ENCODE measurements at places on chromosomes 3 and 15.
A peak's percentile ranks its signal among the peaks of the same experiment; 100 is the strongest.

DNA sequence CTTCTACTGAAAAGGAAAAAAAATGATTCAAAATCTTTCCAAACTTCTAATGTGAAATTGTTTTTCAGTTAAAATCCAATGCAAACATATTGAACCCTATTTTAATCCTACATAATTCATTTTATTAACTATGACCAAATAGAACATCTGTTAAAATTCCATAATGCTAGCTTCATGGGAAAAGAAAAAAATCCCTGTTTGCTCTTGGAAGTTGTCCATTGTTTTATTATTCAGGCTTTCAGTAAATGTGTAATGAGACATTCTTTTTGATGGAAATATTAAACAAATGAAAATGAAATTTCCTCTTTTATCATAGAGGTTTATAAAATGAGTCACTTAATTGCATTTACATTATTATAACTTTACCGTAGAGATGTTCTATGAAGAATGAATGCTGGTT lies 49.5 kb downstream of the SLC25A26 start:
- no peak for DNase-seq

- DNase-seq, result no peak
These were observed 79.5 kb downstream of the PCCB start for GRCh38 chr3:136329593-136329992.

DNA sequence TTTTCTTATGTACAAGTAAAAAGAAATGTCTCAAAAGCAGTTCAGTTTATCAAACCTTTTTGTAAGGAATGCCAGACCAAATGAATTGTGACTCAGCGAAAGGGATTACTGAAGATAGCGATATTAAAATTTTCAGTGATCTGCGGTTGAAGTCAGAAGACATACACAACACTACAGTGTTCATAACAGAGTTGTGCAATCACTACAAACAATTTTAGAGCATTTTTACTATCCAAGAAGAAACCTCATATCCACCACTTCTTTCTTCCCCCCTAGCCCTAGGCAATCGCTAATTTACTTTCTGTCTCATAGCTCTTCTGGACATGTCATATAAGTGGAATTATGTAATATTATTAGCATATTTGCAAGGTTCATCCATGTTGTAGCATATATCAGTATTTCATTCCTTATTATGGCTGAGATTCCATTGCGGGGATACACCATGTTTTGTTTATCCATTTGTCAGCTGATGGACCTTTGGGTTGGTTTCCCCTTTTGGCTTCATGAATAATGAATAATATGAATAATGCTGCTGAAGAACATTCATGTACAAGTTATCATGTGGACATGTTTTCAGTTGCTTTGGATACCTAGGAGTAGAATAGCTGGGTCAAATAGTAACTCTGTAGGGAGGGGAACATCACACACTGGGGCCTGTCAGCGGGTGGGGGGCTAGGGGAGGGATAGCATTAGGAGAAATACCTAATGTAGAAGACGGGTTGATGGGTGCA lies 23.6 kb upstream of the ALPK3 start:
- no peak for DNase-seq

- no peak for DNase-seq
These were observed 62.5 kb upstream of the PHLDB2 start for GRCh38 chr3:111796566-111796965.

GRCh38 chr3:6512172-6512800 lies 348.6 kb upstream of the GRM7 start:
- DNase-seq, result no peak

- no peak for DNase-seq
These were observed 42.4 kb upstream of the PARL start for GRCh38 chr3:183927059-183927458.

- DNase-seq, result no peak
These were observed 4.6 kb downstream of the STIMATE start for GRCh38 chr3:52892625-52893311.

- no peak for DNase-seq
These were observed 304.8 kb upstream of the STAC start for GRCh38 chr3:36075491-36075890.

DNA sequence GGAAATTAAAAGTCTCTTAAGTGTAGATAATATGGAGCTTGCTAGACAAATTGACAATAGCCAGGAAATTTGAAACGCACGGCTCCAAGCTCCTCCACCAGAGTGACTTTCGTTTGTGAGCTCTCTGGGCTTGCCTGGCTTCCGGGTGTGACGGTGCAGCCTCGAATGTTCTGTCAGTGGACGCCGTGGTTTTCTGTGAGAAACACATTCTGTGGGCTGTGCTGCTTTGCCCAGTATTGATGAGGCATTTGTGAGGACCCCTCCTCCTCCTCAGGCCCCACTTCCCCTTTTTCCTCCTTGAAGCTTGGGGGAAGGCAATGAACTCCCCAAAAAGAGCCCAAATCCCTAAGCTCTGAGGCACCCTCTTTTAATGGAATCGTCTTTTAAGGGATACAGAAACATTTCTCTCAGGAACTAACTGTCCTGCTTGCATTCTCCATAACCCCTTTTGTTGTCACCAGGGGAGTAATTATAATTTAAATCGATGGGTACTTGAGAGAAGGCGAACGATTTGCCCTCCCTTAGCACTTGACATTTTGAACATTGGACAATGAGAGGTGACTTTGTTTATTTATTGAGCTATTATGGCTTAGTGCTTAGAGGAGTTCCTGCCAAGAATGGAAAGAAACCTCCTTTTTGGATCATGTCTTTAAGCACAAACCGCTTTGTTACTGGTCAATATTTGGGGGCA lies 40.8 kb downstream of the POLR2M start:
- DNase-seq, result no peak

DNA sequence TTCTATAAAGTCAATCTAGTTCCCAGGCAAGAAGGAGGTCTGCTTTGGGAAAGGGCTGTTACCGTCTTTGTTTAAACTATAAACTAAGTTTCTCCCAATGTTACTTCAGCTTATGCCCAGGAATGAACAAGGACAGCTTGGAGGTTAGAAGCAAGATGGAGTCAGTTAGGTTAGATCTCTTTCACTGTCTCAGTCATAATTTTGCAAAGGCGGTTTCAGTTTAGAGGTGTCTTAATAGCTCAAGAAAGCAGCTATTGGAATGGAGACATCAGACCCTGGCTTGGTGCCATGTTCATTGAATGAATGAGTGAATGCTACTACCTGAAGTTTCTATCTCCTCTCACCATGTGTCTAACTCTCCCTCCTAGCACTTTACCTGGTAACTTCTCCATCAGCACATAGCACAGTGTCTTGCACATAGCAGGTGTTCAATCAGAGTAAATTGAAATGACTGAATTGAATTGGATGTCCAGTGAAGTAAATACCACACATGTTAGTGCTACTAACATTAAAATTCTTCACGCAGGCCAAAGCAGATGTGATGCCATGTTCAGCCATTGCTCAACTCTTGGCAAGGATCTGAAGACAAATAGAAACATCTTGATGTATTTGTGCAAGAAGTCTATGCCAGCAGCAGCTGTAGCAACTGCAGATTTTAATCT lies 28.2 kb downstream of the CLEC3B start:
- DNase-seq, result no peak

DNA sequence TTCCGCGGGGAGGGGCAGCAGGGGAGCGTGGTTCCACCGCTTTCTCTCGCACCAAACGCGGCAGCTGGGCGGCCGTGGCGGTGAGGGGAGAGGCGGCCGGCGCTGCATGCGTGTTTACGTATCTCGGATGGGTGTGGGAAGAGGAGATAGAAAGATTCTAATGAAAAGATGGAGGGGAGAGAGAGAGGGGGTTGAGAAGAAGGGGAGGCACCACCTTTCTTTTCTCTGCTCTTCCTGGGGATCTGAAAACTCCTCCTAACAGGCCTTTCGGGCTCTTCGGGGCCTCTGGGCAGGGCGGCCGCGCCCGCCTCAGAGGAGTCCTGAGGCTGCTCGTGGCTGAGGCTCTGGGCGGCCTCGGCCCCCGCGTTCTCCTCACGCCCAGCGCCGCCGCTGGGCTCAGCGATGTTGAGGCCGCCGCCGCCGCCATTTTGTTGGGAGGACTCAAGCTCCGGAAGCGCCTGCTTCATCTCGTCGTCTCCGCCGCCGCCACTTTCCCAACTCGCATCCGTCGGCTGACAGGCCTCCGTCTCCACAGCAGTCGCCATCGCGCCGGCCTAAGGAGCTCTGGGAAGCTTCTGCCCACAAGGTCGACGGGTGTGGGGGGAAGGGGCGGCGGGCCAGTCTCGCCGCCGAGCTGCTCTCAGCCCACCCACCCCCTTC lies 473 bp downstream of the TASOR start:
- DNase-seq, result peak; percentile 46

DNA sequence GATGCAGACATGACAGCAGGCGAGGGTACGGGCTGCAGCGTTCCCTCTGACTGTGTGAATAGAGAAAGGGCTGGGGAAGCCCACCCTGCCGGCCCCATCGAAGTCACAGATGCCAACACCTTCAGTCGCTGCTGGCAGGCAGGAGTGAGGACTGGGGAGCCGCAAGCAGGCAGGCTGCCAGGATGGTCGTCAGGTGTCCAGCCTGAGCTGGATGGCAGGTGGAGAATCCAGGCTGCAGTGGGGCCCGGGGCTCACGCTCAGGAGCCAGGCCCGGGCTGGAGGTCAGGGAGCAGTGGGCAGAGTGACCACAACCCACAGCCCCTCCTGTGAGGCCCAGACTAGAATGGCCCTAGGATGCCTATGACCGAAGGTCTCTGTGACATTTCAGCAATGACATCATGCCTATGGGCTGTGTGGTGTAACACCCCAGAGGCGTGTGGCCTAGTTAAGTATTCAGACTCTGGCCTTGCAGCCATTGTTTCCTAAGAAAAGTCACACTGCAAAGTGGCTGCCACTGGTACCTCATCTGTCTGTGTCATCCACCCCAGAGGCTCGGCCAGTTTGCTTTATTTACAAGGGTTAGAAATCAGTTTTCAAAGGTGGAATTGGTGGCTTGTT lies 15.7 kb downstream of the PRR23E start:
- no peak for DNase-seq

- no peak for DNase-seq
These were observed 9.6 kb downstream of the CMC1 start for GRCh38 chr3:28250999-28251398.

GRCh38 chr3:1971780-1972179 lies 126.9 kb upstream of the CNTN4 start:
- DNase-seq, result no peak

DNA sequence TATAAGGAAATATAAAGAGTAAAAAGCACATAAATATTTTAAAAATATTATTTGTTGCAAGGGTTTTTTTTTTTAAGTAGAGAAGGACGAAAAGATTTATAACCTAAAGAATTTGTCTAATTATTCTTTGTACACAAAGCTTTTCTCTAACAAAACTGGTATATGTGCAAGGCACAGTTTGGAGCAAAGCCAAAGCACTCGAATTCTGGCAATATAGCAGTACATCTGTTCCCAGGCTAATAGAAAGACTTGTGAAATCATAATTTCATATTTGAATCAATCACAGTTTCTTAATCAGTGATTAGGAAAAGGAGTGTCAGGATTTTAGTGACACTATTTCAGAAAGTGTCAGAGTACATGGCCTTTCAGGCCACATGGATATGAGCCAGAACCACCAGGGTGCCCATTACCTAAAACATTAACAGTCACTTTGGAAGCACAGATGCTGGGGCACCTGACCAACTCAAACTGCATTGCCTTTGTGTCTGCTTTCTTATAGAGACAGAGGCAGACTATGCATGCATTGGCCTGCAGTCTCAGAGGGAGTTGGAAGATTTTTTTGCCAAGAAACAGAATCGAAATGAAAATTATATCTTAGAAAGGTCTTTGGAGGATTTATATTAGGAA lies 651.8 kb upstream of the SGO1 start:
- DNase-seq, result no peak

DNA sequence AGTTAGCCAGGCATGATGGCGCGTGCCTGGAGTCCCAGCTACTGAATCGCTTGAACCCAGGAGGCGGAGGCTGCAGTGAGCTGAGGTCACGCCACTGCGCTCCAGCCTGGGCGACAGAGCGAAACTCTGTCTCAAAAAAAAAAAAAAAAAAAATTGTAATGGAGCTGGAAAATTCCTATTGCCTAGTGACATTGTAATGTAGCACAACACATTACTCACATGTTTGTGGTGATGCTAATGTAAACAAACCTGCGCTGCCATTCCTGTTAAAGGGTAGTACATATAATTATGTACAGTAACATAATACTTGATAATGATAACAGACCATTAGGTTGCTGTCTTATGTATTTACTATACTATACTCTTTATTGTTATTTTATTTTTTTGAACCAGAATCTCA lies 39.1 kb downstream of the KNL1 start:
- no peak for DNase-seq

DNA sequence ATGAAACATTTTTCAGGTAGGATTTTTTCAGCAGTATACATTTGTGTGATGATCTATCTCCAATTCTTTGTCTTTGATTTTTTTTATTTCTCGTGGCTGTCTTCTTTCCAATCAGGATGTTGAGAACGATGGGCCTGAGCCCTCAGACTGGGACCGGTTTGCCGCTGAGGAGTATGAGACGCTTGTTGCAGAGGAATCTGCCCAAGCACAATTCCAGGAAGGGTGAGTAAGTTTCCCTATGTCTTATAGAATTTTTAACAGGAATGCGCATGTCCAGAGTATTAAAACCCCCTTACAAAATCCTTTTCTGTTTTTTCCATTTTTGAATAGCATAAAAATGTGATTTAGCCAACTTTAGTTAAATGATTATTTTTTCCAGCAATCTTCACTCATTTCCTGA lies 90.0 kb downstream of the MSL2 start:
- no peak for DNase-seq

- DNase-seq, result no peak
These were observed 232.3 kb upstream of the MRPL3 start for GRCh38 chr3:131735116-131735515.

DNA sequence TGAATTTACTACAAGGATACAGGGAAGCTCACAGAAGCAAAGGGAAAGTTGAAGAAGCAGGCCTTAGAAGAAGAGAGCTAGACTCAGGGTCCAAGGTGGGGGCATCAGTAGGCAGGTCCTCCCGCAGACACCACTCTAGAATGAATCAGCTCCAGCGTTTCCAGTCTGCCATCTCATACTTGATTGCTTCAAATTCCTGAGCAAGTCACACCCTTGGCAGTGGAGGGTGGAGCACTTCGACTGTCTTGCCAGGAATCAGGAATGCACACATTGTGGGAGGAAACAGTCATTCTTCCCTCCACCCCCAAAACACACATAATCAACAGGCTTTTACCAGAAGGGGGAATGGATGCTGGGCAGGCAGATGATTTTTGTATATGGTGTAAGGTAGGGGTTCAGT lies 78.5 kb downstream of the CHCHD6 start:
- no peak for DNase-seq

DNA sequence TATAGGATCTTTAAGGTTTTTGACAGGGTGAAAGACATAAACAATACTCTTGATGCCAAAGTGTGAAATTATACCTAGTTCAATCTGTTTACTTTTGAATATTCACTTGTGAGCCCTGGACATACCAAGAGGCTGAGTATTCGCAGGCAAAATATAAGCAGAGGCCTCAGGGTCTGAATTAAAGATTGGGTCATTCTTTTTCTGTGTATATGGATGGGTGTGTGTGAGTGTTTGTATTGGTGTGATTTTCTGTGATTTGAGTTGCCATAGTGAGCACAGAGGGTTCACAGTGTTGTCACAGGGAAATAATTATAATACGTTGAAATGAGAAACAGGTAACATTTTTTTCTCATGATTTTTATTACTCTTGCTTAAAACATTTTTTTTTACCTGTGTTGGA lies 770.7 kb upstream of the ALCAM start:
- no peak for DNase-seq

All from stimulated activated CD8-positive, alpha-beta memory T cell treated with anti-CD3 and anti-CD28 coated beads, Interleukin-7, amount 100 ng/mL, for 1 hour (primary cell).